CD4-positive, alpha-beta memory T cell (primary cell): ENCODE measurements at places on chromosomes 11 and 22. TPM values are rescaled to one million over a fixed set of nuclear protein-coding genes. Genes with fewer than 3 reads are reported as not detected.

CHRM4 gene
- not detected for total RNA-seq

VSIG2 gene
- 0.55 TPM for total RNA-seq

WNT11 gene
- total RNA-seq, result not detected

- DNase-seq, result no peak
Measured at GRCh38 chr11:79470161-79470560, 29.3 kb upstream of the TENM4 start.

DNA sequence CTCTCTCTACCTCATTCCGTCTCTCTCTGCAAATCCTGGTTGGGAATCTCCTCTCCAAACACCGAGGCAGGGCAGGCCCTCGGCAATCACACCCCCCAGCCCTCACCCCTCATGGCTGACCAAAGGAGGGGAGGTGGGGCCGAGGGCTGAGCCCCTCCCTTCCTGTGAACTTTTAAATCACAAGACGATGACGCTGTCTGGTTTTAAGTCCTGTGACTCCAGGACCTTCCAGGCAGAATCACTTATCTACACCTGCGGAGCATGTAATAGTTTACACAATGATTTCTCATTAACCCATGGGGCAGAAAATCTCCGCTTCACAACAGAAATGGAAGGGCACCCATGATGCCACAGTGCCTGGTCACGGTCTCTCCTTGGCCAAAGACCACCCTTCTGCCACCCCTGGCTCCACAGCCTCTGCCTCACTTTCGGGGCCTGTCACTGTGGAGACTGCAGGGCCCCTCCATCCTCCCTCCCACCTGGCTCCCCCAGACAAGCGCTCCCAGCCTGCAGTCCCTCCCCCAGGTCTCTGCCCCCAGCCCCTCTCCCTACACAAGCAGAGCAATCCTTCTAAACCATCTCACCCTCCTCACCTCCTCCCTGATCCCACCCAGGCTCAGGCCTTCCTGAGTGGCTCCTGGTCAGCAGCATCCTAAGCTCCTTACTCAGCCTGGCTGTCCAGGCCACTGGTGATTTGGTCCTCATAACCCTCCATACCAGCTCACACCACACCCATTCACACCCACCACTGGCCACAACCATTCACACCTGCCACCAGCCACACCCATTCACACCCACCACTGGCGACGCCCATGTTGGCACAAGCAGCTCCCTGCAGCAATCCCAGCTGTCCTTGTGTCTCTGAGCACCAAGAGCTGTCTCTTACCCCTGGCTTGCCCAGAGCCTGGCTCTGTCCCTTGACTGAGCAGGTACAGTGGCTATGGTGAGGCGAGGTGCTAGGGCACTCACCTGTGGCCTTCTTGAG is 30.7 kb upstream of the ARFGAP3 start:
- no peak for DNase-seq

CHCHD10 gene
- total RNA-seq, result 44.7 TPM

DNA sequence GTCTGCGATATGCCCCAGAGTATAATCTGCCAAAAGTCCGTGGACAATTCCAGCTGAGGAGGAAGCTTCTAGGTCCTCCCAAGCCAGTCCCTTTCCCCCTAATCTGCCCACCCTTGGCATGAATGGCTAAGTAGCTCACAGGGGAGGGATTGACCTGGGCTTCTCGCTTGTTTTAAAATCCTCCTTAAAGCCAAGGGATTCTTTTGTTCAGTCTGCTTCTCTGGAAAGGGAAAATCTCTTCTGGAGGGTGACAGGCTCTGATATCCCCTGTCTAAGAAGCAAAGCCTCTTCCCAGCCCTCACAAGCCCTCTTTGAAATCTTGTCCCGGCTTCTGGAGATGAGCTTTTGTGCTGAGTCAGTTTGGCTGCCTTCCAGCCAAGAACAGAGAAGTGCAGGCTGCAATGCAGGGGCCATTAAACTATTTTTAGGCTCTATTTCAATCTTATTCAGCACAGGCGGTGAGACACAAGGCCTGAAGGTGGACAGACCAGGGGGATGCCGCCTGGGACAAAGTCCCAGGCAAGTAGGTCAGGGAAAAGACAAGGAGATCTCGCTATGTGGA is 23.9 kb downstream of the NEFH start:
- no peak for DNase-seq
